Metanephros (tissue), 2 donors: ENCODE measurements at places on chromosomes 12 and 14. TPM values are rescaled to one million over a fixed set of nuclear protein-coding genes. Genes with fewer than 3 reads are reported as not detected.

The TPH2 gene
- not detected for total RNA-seq

The MIP gene
- not detected for total RNA-seq

The DEPDC4 gene
- total RNA-seq: 5.1 TPM

The TTC9 gene
- 1.8 TPM for total RNA-seq

The CD69 gene
- total RNA-seq: 14.5 TPM

The METTL25 gene
- total RNA-seq: 26.3 TPM

The EXOC5 gene
- total RNA-seq: 40.9 TPM

The FOXM1 gene
- total RNA-seq: 11.0 TPM

The FGF23 gene
- 0.06 TPM for total RNA-seq

The FOXG1 gene
- 0.06 TPM for total RNA-seq

The HOXC11 gene
- total RNA-seq: 1.5 TPM

The COCH gene
- 2.3 TPM for total RNA-seq

The SMIM41 gene
- 0.35 TPM for total RNA-seq

The LALBA gene
- total RNA-seq: not detected

The NANOG gene
- total RNA-seq: 0.06 TPM
